Caco-2 (cell line): ENCODE measurements at places on chromosomes 1 and 21.

DNA sequence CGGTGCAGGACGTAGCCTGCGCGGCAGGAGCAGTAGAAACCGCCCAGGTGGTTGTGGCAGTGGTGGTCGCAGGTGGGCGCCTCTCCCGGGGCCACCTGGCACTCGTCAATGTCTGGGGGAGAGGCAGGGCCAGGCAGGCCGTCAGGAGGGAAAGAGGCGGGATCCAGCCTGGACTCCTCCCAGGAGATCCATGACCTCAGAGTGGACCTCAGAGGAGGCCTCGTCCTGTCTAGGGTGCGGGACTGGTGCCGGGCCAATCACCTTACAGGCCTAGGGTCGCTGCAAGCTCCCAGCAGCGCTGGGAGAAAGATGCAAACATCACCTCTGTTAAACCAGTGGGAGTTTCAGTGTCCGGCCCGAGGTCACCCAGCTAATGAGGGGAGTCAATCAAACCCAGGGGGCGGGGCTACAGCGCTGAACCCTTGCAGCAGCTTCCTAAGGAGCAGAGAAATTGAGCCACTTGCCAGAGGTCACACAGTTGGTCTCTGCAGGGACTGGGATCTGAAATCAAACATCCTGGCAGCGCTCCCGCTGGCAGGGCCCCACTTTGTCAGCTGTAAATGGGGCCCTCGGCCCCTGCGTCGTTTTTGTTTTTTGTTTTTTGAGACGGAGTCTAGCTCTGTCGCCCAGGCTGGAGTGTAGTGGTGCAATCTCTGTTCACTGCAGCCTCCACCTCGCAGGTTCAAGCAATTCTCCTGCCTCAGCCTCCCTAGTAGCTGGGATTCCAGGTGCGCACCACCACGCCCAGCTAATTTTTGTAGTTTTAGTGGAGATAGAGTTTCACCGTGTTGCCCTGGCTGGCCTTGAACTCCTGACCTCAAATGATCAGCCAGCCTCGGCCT, 1.4 kb downstream of the MASP2 start:
- H3K27ac ChIP-seq: no peak overlapping the region
- no peak overlapping the region for H3K4me3 ChIP-seq
- no peaks in the 10 kb centered on the region for H3K4me1 ChIP-seq

GRCh38 chr1:220382994-220383393, 110.7 kb upstream of the RAB3GAP2 start:
- no peak for DNase-seq
- H3K4me3 ChIP-seq: no peak overlapping the region
- H3K36me3 ChIP-seq: no peaks in the 10 kb centered on the region
- H3K27ac ChIP-seq: no peak overlapping the region
- peaks cover 5% of the 10 kb centered on the region; the same call in 1 of the 2 replicates for H3K4me1 ChIP-seq
- H3K27me3 ChIP-seq: no peaks in the 10 kb centered on the region

GRCh38 chr1:225651376-225651871, 1.5 kb downstream of the ENAH start:
- DNase-seq: no peak
- peak overlapping the region; percentile 94 for H3K4me3 ChIP-seq
- H3K36me3 ChIP-seq: no peaks in the 10 kb centered on the region
- peaks cover 13% of the 10 kb centered on the region for H3K4me1 ChIP-seq
- H3K27ac ChIP-seq: peak overlapping the region; percentile 96

- no peak for DNase-seq
- H3K36me3 ChIP-seq: no peaks in the 10 kb centered on the region
- no peaks in the 10 kb centered on the region for H3K27me3 ChIP-seq
- no peak overlapping the region for H3K4me3 ChIP-seq
- H3K4me1 ChIP-seq: no peaks in the 10 kb centered on the region
Observed at GRCh38 chr1:29136391-29136915, 12.8 kb upstream of the TMEM200B start.

- H3K4me3 ChIP-seq: no peak overlapping the region
- no peak overlapping the region for H3K27ac ChIP-seq
- no peaks in the 10 kb centered on the region; the same call in 1 of the 2 replicates for H3K36me3 ChIP-seq
- no peaks in the 10 kb centered on the region for H3K27me3 ChIP-seq
Observed at GRCh38 chr1:44290250-44291094, 64.6 kb downstream of the ERI3 start.

GRCh38 chr1:160471253-160471652, 51.8 kb downstream of the SLAMF6 start:
- no peak overlapping the region for H3K4me3 ChIP-seq
- no peaks in the 10 kb centered on the region for H3K4me1 ChIP-seq
- no peak for DNase-seq
- no peaks in the 10 kb centered on the region for H3K36me3 ChIP-seq
- no peak overlapping the region for H3K27ac ChIP-seq
- no peaks in the 10 kb centered on the region; the same call in 1 of the 2 replicates for H3K27me3 ChIP-seq

DNA sequence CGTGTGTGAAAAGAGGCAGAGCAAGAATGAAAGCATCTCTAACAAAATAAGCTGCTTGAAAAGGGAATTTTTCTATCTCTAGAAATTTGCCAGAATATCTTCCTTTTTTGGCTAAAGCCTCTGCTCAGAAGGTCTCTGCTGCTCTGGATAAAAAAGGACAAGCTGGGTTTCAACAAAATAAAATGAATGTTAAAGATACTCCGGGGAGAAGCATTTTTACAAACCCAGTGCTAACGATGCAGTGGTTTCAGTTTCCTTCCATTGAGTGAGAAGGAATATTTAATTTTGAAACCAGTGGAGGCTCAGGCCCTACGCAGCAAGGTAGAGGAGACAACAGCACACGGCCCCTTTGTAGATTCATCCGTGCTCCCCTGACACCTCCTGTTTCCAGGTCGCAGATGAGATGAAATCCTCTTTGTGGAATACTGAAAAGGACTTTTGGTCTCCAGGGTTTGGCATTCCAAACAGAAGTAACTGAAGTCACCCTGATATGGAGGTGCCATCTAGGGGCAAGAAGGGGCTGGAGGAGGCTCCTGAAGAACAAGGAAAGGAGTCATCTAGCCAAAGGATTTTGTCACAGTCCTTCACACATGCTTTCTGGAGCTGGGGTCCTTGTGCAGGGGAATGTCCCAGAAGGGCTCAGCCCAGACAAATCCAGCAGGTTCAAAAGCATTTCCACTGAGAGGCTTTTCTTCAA, 65.7 kb upstream of the SYT6 start:
- no peaks in the 10 kb centered on the region for H3K4me1 ChIP-seq
- H3K27ac ChIP-seq: no peak overlapping the region
- no peak for DNase-seq
- H3K27me3 ChIP-seq: no peaks in the 10 kb centered on the region
- H3K4me3 ChIP-seq: no peak overlapping the region

- no peaks in the 10 kb centered on the region for H3K27me3 ChIP-seq
- H3K4me3 ChIP-seq: no peak overlapping the region
- H3K4me1 ChIP-seq: 0 out of 2 replicates have a peak, but pooled peaks cover 7% of the 10 kb centered on the region
- H3K36me3 ChIP-seq: no peaks in the 10 kb centered on the region
- no peak for DNase-seq
Observed at GRCh38 chr1:197783510-197783948, 8.2 kb upstream of the DENND1B start.

DNA sequence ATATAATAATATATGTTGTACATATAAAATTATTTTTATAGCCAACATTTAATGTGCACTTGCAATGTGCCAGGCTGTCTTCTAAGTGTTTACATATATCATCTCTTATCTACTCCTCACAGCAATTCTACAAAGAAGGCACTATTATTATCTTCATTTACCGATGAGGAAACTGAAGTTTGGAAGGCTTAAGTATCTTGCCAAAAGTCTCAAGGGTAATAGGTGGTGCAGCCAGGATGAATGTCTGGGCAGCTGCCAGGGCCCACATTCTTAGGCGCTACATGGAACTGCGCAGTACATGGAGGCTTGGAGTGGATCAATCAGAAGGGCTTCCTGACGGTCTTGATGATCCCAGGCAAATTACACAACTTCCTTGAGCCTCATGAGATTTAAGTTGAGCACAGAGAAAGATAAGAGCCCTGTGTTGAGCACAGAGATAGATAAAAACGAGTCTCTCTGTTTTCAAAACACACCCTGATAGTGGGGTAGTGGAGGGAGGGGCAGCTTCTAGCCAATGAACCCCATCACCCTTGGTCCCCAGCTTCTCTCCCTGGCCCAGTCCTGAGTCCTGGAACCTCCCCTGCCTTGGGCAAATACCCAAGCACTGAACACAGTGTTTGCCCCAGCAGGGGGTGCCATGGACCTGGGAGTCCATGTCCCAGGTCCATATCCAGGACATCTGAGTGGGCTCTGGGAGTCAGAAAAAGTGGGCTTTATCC, 9.2 kb downstream of the POU3F1 start:
- H3K4me3 ChIP-seq: no peak overlapping the region
- H3K4me1 ChIP-seq: no peaks in the 10 kb centered on the region
- H3K36me3 ChIP-seq: no peaks in the 10 kb centered on the region

DNA sequence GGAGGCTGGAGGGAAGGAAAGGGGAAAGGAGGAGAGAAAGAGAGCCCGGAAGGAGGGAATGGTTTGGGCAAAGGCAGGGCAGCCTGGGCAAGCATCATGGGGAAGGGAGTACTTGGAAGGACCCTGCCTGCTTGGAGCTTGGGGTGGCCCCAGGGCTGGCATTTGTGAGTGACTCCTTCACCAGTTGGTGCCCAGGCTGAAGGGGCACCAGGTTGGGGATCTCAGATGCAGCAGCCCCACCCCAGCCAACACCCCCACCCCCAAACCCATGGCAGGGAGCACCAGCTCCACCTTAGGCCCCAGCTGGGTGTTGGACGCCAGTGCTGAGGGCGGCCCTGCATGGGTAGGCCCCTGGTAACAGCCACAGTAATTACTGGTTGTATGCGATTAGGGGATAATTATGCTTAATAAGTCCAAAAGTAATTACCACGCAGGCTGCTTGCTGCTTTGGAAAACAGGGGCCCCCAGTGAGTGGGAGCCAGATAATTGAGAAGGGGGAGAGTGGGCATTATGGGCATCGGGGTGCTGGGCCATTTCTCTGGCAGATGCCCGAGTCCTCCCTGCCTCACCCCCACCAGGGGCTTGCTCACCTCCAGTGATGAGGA, 78.3 kb downstream of the VWA5B1 start:
- H3K27me3 ChIP-seq: no peaks in the 10 kb centered on the region; the same call in 1 of the 2 replicates
- H3K4me3 ChIP-seq: no peak overlapping the region
- H3K36me3 ChIP-seq: no peaks in the 10 kb centered on the region
- no peaks in the 10 kb centered on the region for H3K4me1 ChIP-seq
- no peak for DNase-seq

- no peaks in the 10 kb centered on the region; the same call in 1 of the 2 replicates for H3K27me3 ChIP-seq
- peaks cover 16% of the 10 kb centered on the region; the same call in 1 of the 2 replicates for H3K4me1 ChIP-seq
- no peaks in the 10 kb centered on the region; the same call in 1 of the 2 replicates for H3K36me3 ChIP-seq
- no peak for DNase-seq
- no peak overlapping the region for H3K4me3 ChIP-seq
Observed at GRCh38 chr1:47866601-47867437, 130.4 kb downstream of the TRABD2B start.

DNA sequence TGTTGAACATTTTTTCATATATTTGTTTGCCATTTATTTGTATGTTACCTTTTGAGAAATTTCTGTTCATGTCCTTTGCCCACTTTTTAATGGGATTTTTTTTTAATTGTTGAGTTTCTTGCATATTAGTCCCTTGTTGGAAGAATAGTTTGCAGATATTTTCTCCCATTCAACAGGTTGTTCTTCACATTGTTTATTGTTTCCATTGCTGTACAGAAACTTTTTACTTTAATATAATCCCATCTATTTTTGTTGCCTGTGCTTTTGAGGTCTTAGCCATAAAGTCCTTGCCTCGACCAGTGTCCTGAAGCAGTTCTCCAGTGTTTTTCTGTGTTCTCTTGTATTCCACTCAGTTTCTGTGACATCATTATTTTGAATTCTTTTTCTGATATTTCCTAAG, 54.2 kb upstream of the B3GALT2 start:
- no peak overlapping the region for H3K4me3 ChIP-seq
- no peaks in the 10 kb centered on the region for H3K27me3 ChIP-seq

- H3K27me3 ChIP-seq: no peaks in the 10 kb centered on the region
- H3K36me3 ChIP-seq: no peaks in the 10 kb centered on the region
- H3K4me3 ChIP-seq: no peak overlapping the region
- H3K4me1 ChIP-seq: no peaks in the 10 kb centered on the region
Observed at GRCh38 chr1:72911656-72912055, 629.3 kb upstream of the NEGR1 start.

DNA sequence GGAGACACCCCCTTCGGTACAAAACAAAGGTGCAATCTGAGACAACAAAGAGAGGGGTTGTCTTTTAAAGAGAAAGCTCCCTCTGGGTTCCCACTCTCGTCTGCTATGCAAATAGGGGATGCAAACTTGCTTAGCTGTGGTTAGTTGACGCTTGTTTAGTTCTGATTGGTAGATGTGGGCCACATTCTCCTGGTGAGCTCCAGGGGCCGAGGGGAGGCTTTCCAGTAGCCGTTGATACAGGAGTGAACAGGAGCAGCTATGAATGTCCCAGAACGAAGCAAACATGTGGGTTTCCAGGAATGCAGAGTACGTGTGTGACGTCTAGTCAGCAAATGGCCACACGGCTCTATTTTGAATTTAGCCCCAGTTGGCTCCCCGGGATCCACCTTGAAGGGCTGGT, 14.7 kb downstream of the TFF2 start:
- H3K27ac ChIP-seq: no peak overlapping the region
- H3K36me3 ChIP-seq: no peaks in the 10 kb centered on the region
- no peak for DNase-seq
- H3K4me3 ChIP-seq: no peak overlapping the region

- no peaks in the 10 kb centered on the region for H3K27me3 ChIP-seq
- peaks cover 18% of the 10 kb centered on the region for H3K4me1 ChIP-seq
- 0 out of 2 replicates have a peak, but pooled peaks cover 1% of the 10 kb centered on the region for H3K36me3 ChIP-seq
- DNase-seq: no peak
- H3K27ac ChIP-seq: no peak overlapping the region
- no peak overlapping the region for H3K4me3 ChIP-seq
Observed at GRCh38 chr1:200778766-200779165, 40.1 kb downstream of the CAMSAP2 start.

- H3K4me1 ChIP-seq: no peaks in the 10 kb centered on the region
- no peak overlapping the region for H3K27ac ChIP-seq
- no peaks in the 10 kb centered on the region for H3K36me3 ChIP-seq
Observed at GRCh38 chr1:1943834-1944570, 24.9 kb upstream of the TMEM52 start.

- no peaks in the 10 kb centered on the region for H3K27me3 ChIP-seq
- H3K4me3 ChIP-seq: no peak overlapping the region
- no peaks in the 10 kb centered on the region for H3K36me3 ChIP-seq
- H3K4me1 ChIP-seq: no peaks in the 10 kb centered on the region
Observed at GRCh38 chr1:47468709-47469389, 31.0 kb downstream of the FOXD2 start.

DNA sequence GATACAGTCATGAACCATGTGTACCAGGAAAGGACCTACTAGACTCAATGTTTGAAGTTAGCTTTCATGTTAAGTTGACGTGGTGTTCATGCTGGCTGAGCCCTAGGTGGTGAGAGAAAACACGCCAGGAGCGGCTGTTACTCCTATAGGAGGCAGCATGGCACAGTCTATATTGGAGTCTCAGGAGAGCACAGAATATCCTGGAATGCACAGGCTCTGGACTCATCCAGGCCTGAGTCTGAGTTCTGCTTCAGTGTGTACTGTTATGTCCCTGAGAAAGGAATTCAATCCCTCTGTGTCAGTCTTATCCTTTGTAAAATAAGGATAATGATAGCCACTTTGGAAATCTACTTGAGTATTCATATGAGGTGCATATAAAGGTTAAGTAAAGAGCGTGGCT, 41.2 kb downstream of the DPT start:
- DNase-seq: no peak
- H3K36me3 ChIP-seq: no peaks in the 10 kb centered on the region
- H3K4me1 ChIP-seq: peaks cover 18% of the 10 kb centered on the region
- no peak overlapping the region for H3K27ac ChIP-seq
- H3K27me3 ChIP-seq: no peaks in the 10 kb centered on the region
